ENCODE measurements at places on chromosomes 16 and 17. TPM values are rescaled to one million over a fixed set of nuclear protein-coding genes. Genes with fewer than 3 reads are reported as not detected.

DNA sequence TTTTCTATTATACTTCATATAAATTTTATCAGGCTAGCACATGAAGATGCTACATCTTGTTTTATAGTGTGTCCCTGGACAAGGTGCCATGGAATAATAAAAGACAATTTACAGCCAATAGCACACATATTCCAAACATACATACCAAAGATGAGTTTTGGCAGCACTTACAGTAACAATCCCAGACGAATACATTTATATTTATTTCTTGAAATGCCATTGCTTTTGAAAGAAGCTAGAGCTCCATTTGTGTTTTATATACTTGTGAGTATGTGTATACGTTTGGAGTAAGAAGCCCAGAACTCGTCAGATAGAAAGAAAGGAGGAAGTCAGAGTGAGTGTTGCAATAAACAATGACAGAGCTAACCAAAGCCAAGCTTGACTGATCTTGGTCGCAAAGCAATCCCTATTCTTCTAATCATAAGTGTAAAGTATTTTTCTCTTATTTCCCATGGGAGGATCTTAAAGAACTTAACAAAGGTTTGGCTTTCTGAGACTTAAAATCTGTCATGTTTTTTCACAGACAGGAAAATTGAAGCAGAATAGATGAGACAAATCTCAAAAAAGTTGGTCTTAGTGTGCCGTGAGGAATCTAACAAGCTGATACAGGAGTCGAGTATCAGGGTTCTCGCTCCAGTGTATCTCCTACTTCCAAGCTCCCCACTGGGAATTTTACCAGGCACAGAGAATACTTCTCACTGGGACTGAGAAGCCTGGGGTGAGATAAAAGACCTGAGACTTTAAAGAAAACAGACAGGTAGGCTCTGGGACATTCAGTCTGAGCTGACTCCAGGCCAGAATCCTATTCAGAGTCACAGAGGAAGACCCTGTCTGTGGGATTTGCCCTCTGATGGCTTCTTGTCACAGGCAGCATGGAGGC, 175.4 kb downstream of the AATF start:
- H3K27ac ChIP-seq, result no peak overlapping the region
- no peak for DNase-seq
- H3K4me3 ChIP-seq, result no peak overlapping the region
- H3K27me3 ChIP-seq, result no peaks in the 10 kb centered on the region

NPIPA8 gene
- 0.50 TPM for total RNA-seq

GRCh38 chr17:77727037-77727615, 231.4 kb upstream of the TNRC6C start:
- DNase-seq, result no peak
- peaks cover 71% of the 10 kb centered on the region for H3K27me3 ChIP-seq
- no peaks in the 10 kb centered on the region for H3K4me1 ChIP-seq

FBXO39 gene
- total RNA-seq, result not detected

DNA sequence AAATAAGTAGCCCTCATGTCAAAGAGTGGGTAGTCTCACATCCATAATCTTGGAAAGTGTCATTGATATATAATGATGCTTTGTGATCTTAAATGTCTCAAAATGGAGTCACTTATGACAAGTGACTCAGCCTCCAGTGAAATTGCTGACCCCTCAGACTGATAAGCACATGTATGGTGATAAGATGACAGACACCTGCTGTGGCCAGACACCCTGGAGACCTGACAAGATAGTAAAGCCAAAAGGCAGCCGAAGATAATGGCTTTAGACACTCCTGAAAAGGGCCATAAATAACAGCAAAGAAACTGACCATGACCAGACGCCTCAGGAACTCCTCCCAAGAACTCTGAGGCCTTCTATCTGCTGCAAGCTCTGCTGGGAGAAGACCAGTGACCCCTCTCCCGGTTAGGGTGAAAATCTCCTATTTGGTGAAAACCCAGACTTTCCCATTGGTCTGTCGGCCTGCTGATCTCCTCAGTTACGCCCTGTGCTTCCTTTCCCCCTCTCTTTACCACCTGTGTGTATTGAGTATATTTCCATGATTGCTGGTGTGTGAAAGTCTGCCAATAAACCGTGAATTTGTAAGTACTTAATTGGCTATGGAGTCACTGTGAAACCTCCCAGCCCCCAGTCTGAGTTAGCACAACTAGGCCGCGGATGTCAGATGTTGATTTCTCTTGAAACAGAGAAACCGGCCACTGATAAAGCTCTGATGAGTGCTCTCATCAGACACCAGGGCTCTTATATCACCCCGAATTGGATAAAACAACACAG, 226.7 kb upstream of the MYOCD start:
- no peak overlapping the region for H3K4me3 ChIP-seq
- H3K36me3 ChIP-seq, result no peaks in the 10 kb centered on the region
- DNase-seq, result no peak

- H3K27me3 ChIP-seq, result no peaks in the 10 kb centered on the region
- H3K4me3 ChIP-seq, result no peak overlapping the region
- DNase-seq, result no peak
- no peaks in the 10 kb centered on the region for H3K4me1 ChIP-seq
- no peaks in the 10 kb centered on the region for H3K36me3 ChIP-seq
Measured at GRCh38 chr17:44745301-44745700, 13.5 kb upstream of the ADAM11 start.

USH1G gene
- total RNA-seq, result 0.22 TPM

Measured in PC-9 (cell line).